ENCODE measurements at places on chromosomes 6 and 20.

DNA sequence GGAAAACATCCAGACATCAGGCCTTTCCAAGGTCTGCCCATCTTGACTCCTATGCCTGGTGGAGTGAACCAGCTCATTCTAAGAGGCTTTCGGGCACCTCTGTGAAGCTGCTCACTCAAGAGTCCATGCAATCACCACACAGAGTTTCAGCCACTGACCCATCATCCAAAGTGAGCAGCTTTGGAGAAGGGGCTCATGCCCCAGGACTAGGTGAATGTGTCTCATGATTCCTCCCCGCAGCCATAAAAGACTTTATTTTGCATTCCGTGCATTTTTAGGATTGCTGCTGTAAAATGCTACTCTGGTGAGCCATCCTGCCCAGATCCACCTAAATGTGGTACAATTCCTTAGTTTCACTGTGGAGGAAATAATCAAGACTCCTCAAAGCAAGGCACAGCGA lies 44.5 kb upstream of the EZR start:
- no peaks in the 10 kb centered on the region for H3K36me3 ChIP-seq
- no peak for DNase-seq
- H3K27ac ChIP-seq, result no peak overlapping the region
- H3K27me3 ChIP-seq, result no peaks in the 10 kb centered on the region

DNA sequence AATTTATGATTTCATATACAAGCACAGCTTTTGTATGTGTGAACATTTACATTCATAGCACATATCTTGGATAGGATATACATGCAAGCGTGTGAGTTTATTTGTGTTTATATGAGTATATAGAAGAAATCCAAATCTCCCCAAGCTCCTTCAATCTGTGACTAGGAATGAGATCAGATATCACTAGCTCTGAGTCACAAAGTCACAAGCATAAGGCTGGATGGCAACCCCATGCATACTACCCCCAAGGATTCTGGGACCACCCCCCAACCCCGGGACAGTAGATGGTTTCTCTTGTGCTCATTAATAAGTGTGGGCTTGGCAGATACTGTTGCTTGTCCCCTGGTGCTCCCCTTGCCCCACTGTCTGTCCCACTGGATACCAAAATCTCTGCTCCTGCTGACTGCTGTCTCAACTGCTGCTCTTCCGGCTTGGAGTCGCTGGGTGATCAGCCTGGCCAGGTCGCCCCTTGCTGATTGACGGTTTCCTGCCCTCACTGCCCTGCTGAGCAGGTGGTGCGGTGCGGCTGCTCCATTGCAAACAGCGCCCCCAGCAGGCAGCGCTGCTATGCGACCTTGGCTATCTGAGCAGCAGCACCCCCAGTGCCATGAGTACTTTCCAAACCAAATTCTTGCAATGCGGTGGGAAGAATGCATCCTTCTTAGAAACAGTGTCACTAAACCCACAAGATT lies 279.4 kb downstream of the CD83 start:
- no peaks in the 10 kb centered on the region for H3K36me3 ChIP-seq
- no peak overlapping the region for H3K4me3 ChIP-seq
- H3K27ac ChIP-seq, result no peak overlapping the region
- H3K4me1 ChIP-seq, result peaks cover 4% of the 10 kb centered on the region
- no peaks in the 10 kb centered on the region for H3K27me3 ChIP-seq
- DNase-seq, result peak; percentile 71

GRCh38 chr6:99353126-99353525 lies 3.7 kb upstream of the FAXC start:
- H3K36me3 ChIP-seq, result no peaks in the 10 kb centered on the region
- no peak for DNase-seq
- no peaks in the 10 kb centered on the region for H3K4me1 ChIP-seq

DNA sequence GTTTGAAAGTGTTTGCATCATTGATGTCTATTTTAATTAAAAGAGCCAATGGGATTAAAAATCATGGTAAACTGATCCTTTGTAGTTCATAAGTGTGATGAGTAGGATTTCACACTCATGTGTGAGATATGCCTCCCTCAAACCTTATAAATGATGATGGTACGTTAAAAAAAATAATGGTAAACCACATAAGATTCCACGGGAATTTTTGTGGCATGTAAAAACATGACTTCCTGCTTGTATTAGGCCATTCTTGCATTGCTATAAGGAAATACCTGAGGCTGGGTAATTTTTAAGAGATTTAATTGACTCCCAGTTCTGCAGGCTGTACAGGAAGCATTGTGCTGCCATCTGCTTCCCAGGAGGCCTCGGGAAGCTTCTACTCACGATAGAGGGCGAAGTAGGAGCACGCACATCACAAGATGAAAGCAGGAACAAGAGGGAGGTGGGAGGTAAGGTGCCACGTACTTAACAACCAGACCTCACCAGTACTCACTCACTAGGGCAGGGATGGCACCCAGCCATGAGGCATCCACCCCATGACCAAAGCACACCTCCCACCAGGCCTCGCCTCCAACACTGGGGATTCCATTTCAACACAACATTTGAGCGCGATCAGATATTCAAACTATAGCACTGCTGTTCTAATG lies 187.6 kb upstream of the QKI start:
- H3K4me1 ChIP-seq, result no peaks in the 10 kb centered on the region
- no peaks in the 10 kb centered on the region for H3K36me3 ChIP-seq
- H3K4me3 ChIP-seq, result no peak overlapping the region
- no peaks in the 10 kb centered on the region for H3K27me3 ChIP-seq
